ENCODE measurements at places on chromosomes 6 and 20. TPM values are rescaled to one million over a fixed set of nuclear protein-coding genes. Genes with fewer than 3 reads are reported as not detected.

DNA sequence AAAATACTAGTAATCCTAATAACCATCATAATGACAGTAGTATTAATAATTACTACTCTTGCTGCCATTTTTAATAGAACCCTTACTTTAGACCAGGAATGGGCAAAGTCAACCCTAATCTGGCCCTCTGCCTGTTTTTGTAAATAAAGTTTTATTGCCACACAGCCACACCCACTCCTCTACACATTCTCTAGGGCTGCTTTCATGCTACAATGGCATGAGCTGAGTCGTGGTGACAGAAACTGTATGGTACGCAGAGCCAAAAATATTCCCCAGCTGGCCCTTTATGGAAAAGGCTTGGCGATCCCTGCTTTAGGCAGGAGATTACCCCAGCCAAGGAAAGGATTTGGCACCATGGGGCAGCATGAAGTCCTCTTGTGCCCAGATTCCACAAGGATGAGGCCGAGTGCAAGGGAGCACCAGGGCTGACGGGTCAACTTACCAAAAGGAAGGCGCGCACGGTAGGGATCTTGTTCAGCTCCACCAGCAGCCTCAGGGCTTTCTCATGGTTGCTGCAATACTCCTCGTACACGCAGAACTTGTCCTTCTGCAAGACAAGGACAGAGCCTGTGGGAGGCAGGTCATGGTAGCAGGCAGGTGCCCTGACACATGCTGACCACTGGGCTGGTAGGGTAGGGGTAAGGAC is 93.6 kb downstream of the PREX1 start:
- no peak for DNase-seq

GRCh38 chr6:7669742-7670141 is 56.2 kb upstream of the BMP6 start:
- no peak for DNase-seq

DNA sequence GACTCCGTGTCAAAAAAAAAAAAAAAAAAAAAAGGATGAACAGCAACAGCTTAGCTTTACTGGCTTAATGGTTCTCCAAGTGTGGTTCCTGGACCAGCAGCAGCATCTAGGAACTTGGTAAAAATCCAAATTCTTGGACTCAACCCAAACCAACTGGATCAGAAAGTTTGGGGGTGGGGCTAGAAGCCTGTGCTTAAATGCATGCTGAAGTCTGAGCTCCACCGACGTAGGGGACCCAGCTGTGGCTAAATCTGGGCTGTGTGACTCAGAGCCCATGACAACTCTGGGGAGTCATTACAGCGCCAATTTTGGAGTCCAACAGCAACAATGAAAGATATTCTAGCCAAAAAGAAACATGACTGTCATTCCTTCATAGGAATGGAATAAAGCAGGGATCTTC is 13.6 kb upstream of the CHD6 start:
- peak; percentile 61 for DNase-seq

DNA sequence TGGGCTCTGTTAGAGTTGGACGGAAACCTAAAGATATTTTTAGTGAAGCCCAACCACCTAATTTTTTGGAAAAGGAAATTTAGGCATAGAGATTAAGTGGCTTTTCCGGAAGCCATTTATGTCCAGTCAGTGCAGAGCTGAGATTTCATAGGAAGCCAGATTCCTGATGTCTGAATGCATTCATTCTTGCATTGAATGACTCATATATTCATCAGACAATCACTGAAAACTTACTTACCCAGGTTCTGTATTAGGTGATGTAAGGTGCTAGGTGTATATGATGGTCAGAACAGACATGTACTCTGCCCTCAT is 4.1 kb downstream of the SH3BGRL2 start:
- no peak for DNase-seq

DNA sequence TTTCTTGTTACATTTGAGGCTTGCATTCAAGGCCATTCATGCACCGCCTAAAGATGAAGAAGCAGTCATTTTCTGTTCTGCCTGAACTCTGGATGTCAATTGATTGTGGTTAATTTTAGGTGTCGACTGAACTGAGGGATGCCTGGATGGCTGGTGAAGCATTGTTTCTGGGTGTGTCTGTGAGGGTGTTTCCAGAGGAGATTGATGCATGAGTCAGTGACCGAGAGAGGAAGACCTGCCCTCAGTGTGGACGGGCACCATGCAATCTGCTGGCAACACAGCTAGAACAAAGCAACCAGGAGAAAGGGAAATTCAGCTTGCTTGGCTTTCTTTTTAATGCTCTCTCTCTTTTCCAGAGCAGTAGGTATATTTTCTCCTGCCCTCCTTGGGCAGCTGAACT is 164.1 kb upstream of the ECI2 start:
- DNase-seq = no peak

DNA sequence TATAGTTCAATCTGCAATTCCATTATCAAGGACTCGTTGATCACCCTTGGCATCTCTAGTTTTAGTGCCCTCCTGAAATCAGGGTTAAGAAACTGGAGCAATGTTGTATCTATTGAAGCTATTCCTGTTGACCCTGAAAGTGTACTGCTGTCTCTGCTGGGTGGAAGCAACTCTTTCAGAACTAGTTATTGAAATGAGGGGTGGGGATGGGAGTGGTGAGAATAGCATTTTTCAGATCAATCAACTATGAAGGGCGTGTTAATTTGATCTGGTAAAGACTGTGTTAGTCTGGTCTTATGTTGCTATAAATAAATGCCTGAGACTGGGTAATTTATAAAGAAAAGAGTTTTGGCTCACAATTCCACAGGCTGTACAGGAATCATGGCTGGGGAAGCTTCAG is 152.5 kb upstream of the BMP5 start:
- no peak for DNase-seq

GRCh38 chr20:63070771-63071540 is 64.2 kb upstream of the BHLHE23 start:
- DNase-seq = no peak

DNA sequence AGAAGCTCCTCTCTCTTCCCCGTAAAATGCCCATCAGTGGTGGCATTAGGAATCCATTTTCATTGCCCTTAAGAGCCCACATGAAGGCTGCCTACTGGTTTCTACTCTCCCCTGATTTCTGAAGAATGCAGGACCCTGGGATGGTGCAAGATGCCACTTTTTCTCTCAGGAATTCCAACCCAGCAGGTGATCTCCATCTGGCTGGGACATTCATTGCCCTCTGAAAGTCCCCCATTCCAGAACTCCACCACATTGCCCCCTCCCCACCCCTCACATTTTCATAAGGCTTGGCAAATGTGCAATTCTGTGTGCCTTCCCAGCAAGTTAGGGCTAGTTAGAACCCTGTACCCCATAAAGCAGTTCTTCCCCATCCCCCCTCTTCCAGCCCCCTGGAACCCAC is 88.0 kb downstream of the BANF2 start:
- DNase-seq = no peak

GRCh38 chr20:16864963-16865362 is 116.8 kb downstream of the OTOR start:
- DNase-seq = no peak

- no peak for DNase-seq
These were observed 838.8 kb downstream of the MAFB start for GRCh38 chr20:39850246-39850645.

- no peak for DNase-seq
These were observed 58.8 kb upstream of the FUCA2 start for GRCh38 chr6:143570147-143570853.

DNA sequence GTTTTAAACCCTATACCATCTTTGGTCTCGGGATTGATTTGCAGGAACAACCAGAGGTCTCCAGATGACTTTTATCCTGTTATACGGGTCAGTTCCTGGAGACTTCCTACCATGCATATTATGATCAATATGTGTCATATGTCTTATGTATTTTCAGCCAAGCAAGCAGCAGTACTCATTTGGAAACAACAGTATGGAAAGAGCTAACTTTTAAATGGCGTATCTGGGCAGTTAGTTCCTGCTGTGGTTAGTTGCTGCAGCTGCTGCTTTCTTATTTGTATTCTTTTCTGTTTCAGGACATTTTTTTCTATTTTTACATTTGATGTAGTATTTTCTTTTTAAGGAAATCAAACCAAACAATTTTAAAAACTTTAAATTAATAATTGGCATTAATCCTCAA is 207.5 kb downstream of the MANEA start:
- DNase-seq = no peak

- no peak for DNase-seq
These were observed 105.2 kb upstream of the CARMIL1 start for GRCh38 chr6:25173951-25174474.

- DNase-seq = no peak
These were observed 117.0 kb downstream of the BMP5 start for GRCh38 chr6:55758156-55758937.

DNA sequence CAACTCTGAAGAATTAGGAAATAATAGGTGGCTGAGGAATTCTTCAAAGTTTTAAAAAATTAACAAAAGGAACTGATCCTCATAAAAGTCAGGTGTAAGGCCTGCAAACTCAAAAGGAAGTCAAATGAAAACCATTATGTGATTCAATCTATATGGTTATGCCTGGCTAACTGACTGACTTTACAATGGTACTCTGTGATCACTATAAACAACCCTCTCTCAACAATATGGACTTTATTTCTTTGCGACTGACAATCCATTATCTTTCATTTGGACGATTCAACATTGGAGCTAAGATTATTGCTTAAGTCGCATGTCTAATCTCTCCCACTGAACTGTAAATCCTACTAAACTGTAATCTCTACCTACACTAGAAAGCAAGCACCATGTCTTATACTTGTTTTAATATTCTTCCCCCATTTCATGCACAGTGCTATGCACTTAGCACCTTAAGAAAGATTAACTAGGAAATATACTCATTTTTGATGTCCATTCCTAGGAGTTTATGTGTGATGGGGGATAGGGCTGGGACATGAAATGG is 1.4 kb downstream of the STK38 start:
- no peak for DNase-seq

GRCh38 chr20:49276961-49277785 is 684 bp downstream of the ZNFX1 start:
- no peak for DNase-seq

DNA sequence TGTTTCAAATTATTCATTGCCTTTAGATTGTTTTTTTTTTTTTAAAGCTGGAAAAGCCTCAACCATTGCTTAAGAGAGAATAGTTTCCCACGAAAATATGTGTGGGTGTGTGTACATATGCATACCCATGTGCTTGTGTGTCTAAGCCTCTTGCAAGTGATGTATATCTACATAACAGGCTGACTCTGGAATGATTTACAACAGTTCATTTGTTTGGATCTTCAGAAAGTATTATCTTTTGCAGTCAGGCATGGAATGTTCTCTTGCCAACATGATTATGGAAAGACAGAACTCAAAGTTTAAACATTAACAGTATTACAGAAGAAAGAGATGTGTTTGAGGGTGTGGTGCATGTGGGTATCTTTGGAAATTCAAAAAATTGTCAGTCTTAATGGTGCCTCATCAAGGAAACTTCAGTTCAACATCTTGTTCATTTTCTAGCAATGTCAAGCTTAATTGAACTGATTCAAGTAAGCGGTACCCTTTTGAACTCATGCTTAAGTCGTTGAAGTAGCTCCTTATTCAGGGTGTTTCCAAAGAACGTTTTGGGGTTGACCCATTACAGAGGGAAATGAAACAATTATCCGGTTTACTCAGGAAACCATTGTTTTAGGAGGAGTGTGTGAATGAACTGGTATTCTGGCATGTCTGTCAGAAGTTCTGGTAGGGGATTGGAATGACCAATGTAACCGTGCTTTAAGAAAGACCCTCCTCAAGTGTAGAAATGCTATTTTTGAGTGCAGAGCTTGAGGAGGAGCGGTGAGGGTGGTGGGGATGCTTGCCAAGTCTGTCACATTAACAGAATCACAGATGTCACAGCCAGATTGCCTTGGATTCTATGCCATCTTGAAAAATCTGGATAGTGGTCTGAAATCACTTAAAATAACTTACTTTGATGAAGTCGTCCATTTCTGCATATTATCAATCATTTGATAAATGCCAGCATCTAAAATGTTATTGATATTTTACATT is 60.3 kb downstream of the ADGRG6 start:
- DNase-seq = no peak

DNA sequence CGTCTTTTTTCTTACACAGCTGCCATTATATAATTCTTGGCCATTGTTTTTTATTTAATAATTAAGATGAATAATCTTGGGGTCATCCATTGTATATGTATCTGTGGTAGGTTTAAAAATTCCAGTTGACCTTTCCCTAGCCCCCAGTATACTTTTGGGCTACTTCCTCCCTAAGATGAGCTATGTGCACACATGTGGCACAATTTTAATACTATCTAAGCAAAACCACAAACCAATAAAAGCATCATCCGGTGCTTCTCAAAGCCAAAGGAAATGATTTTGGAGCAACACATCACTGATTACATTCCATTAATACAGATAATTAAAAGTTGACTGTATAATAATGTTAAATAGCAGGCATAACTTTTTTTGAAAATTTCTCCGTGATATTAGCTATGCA is 161.2 kb downstream of the ATXN1 start:
- DNase-seq = no peak

GRCh38 chr6:129498950-129499842 is 210.8 kb downstream of the ARHGAP18 start:
- no peak for DNase-seq

GRCh38 chr6:157186785-157187181 is 136.5 kb downstream of the TMEM242 start:
- DNase-seq = no peak

DNA sequence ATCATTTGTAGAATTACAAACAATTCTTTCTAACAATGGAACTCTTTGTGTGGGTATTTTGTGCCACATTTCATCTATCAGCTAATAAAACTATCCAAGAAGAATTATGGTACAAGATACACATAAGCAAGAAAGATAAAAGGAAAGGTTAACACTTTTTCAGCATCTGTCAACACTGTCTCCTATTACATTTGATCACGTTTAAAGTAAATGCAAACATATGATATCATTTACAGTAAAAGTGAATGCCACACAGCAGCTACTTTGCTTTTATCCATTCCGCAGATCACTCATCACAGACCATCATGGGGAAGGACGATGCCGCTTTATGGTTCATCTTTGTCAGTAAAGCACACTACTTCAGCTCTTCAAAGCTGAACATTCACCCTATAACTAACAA is 456.4 kb upstream of the MANEA start:
- no peak for DNase-seq

GRCh38 chr6:154489822-154490221 is 20.7 kb downstream of the CNKSR3 start:
- DNase-seq = no peak

GRCh38 chr6:37592085-37592698 is 92.5 kb upstream of the CCDC167 start:
- no peak for DNase-seq

GRCh38 chr6:5334341-5334740 is 73.0 kb downstream of the FARS2 start:
- DNase-seq = no peak

SAMD3 gene
- total RNA-seq = 15.6 TPM

PKIB gene
- total RNA-seq = 1.7 TPM

PNLDC1 gene
- total RNA-seq = not detected

SLC44A4 gene
- total RNA-seq = not detected

BPIFB4 gene
- not detected for total RNA-seq

COL19A1 gene
- total RNA-seq = 5.9 TPM

ZBTB12 gene
- 25.6 TPM for total RNA-seq

ID4 gene
- 132 TPM for total RNA-seq

OOEP gene
- not detected for total RNA-seq

CDH4 gene
- total RNA-seq = 22.3 TPM

MLN gene
- total RNA-seq = not detected

BCAS4 gene
- total RNA-seq = 9.8 TPM

B3GALT4 gene
- total RNA-seq = 12.5 TPM

Data from occipital lobe (tissue), 3 donors.